ENCODE measurements at places on chromosomes 6 and 20.

DNA sequence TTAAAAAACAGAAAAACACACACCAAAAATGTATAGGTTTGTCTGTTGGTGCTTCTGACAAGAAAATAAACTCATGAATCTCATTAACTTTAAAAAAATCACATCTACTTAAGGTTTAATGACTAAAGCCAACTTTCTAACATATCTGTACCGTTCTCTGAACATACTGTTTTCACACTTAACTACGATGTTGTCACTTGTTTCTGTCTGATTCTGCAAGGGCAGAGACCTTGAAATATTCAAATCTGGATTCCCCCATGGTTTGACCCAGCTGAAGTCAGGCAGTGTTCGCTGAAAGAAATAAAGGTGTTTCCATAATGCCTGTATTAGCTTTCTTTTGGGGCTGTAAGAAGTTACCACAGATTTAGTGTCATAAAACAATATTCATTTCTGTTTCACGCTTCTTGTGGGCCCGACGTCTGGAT is 2.7 kb upstream of the ASXL1 start:
- H3K36me3 ChIP-seq = peaks cover 16% of the 10 kb centered on the region
- H3K27ac ChIP-seq = peak overlapping the region; percentile 98
- H3K4me3 ChIP-seq = no peak overlapping the region

DNA sequence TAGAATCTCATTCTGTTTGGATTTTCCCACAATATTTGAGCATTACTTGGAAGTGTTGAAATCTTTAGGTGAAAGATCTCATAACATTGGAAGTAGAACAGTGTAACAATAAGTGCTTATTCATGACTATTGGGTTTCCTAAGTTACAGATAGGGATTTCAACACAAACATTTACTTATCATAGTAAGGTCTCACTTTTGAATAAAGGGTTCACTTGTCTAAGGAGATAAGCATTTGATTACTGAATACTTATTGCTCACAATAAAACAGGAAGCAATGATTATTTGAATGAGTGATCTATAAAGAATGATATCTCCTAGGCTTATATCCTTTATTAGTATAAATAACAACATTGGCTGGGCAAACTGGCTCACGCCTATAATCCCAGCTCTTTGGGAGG is 14.8 kb downstream of the DDX43 start:
- H3K4me3 ChIP-seq = no peak overlapping the region
- H3K36me3 ChIP-seq = no peaks in the 10 kb centered on the region
- no peak overlapping the region for H3K27ac ChIP-seq
- peaks cover 8% of the 10 kb centered on the region for H3K27me3 ChIP-seq
- H3K4me1 ChIP-seq = no peaks in the 10 kb centered on the region
- DNase-seq = no peak

- H3K27me3 ChIP-seq = no peaks in the 10 kb centered on the region
- no peak overlapping the region for H3K27ac ChIP-seq
These were observed 23.5 kb upstream of the MLIP start for GRCh38 chr6:54087721-54088120.

- no peaks in the 10 kb centered on the region for H3K36me3 ChIP-seq
- DNase-seq = no peak
- H3K27me3 ChIP-seq = no peaks in the 10 kb centered on the region
- no peak overlapping the region for H3K27ac ChIP-seq
- no peak overlapping the region for H3K4me3 ChIP-seq
- no peaks in the 10 kb centered on the region for H3K4me1 ChIP-seq
These were observed 181.7 kb upstream of the ARID1B start for GRCh38 chr6:156595476-156595875.

DNA sequence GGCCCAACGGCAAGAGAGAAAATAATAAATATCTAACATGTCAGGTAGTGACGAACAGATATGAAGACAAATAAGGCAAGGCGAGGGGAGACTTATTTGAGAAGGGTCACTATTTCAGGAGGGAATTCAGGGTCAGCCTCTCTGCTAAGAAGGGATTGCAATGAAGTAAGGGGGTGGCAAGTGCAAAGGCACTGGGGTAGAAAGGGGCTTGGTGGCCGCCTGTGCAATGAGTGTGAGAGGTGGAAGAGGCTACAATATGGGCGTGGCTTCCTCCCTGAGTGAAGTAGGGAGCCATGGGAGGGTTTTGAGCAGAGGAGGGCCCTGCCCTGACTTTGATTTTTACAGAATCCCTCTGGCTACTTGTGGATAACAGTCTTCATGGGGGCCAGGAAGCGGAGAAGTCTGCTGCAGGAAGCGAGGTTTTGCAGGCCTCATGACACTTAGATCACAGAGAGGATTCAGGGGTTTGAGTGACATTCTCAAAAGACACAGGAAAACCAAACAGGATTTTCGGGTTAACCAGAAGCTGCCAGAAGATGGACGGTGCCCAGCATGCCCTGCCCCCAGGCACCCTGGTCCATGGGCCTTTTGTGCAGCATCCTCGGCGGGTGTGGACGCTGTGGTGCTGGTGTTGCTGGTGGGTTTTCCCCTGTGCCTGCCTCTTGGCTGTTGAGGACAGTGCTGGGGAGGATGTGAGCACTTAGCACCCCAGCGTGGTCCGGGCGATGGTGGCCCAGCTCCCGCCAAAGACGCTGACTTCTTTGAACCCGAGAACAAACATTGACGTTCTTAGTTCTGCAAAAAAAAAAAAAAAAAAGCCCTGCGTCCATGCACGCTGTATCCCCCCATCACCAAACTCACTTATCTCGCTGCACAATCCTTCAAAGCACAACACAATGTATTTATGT is 124.2 kb upstream of the PTPN1 start:
- H3K4me1 ChIP-seq = no peaks in the 10 kb centered on the region
- H3K27me3 ChIP-seq = no peaks in the 10 kb centered on the region
- DNase-seq = no peak

Data from SJSA1 (cell line).